ENCODE measurements at places on chromosomes 6 and 20.

DNA sequence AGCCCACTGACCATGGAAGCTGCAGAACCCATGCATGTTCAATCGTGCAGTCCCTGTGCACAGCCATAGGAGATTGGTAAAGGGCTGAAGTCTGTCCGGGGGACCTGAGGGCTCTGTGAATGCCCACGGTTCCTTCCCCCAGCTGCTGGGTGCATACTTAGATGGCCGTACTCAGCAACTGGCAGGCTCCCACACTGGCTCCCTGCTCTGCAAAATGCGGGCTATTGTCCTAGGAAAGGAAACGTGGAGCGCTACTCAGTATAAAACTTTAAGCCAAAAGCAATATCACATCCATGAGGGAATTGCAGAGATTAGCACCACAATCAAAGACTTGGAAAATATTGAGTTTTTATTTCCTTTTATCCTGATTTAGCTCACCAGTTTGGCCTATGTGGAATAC, 202.0 kb downstream of the WDR27 start:
- no peak for DNase-seq

- no peak for DNase-seq
These were observed 2.3 kb downstream of the BIRC7 start for GRCh38 chr20:63238031-63238430.

DNA sequence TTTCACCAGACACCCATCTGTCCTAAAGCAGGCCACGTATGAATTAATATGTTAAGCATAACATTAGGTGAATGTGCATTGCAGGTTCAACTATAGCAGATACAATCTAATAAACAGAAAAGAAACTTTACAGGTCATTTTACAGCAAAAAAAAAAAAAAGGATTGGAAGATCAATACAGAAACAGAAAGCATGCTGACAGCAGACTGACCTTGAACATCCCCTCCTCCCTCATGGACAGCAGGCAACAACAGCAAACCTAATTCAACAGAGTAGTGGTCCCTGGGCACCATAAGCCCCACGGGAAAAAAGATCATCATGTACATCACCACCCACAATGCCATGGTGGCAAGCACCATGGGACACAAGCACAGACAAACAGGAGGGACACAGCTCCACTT, 12.1 kb upstream of the RAB22A start:
- no peak for DNase-seq

DNA sequence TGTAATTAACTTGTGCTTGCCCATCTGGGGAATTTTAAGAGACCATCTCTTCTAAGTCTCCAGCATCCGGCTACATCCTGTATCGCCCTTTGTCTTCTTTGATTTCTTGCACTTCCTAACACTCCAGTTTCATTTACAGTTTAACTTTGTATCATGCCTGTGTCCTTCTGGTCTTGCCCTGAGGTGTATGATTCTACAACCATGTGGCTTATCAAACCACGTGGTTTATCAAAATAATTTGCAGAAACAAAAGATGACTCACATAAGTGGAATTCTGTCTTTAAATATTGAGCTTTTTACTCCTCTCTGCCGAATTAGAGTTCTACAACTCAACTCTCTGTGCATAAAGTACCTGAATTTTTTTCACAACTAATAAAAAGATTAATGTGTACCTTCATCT, 580.7 kb downstream of the KIF16B start:
- DNase-seq: no peak

- DNase-seq: no peak
These were observed 77.1 kb upstream of the SLC4A11 start for GRCh38 chr20:3316136-3316535.
